ENCODE measurements at places on chromosomes 2 and 18.

DNA sequence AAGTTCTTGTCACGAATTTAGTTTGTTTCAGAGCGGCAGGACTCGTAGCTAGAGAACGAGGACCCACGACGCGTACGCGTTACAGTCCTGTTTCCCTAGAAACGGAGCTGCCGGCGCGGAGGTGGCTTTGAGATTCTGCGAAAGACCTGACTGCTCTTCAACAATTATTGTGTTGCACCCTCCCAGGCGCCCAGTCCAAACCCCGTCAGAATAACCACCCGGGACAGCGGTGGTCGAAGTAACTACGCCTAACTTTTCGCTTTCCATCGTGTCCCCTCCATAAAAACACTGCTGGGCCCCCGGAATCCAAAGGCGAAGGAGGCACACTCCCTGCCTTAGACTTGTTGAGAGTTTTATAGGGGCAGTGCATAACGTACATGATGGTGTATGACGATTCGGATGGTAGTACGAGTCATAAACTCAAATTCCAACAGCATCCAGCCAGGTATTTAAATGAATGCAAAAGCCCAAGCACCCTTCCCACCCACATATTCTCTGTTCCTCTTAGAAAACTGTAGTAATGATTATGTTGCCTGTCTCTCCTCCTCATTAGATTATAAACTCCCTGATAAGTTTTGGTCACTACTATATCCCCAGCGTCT, 651 bp upstream of the STAM2 start:
- no peak for DNase-seq

DNA sequence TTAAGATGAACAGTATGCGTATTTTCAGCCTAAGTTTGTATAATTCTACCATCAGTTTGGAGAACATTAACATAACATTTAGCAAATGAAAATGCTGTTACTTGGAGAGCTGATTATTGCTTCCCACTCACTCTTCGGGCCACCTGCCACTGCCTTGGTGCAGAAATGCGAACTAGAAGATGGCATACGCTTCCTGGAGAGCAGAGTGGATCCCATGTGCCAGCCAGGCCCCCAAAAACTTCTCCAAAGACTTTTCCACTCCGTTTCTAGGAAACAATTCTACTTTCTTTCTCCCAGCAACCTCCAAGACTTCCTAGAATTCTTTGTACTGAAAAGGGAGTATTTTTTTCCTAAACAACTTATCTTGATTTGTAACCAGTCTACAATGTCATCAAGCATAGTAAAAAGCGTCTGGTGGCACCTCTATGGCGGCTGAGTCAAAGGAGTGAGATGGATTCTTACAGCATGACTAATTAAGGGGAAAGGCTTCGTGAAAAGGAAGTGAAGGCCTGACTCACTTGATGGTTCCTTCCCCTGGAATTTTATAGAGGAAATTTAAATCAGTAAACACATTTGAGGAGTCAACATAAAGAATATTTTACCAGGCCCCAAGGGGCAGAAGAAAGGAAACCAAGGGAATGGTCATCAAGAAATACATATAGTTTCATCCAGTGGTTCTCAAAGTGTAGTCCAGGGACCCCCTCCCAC, 36.6 kb downstream of the FEZ2 start:
- peak; percentile 66 for DNase-seq

- no peak for DNase-seq
Observed at GRCh38 chr2:12199491-12200211, 453.2 kb downstream of the LPIN1 start.

- peak; percentile 42 for DNase-seq
Observed at GRCh38 chr2:79887747-79888374, 375.0 kb downstream of the CTNNA2 start.

- no peak for DNase-seq
Observed at GRCh38 chr2:190533968-190534309, 583 bp downstream of the NEMP2 start.

DNA sequence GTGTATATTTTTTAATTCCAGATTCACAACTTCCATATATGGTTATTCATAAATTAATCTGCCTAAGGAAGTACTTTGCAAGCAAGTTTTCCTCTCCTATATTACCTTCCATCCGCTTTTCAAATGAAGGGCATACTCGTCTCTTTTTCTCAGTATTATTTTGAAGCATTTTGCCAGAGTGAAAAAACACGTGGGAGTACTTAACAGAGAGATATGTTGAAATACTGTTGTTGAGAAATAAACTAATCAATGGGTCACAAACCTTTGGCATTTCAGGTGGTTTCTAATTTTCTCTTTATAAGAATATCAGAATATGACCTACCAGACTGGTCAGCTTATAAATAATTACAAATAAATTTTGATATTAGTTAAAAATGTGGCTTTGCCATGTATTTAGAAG, 67.6 kb downstream of the CCDC102B start:
- no peak for DNase-seq

GRCh38 chr2:174595891-174596397, 1.7 kb downstream of the WIPF1 start:
- DNase-seq = no peak

DNA sequence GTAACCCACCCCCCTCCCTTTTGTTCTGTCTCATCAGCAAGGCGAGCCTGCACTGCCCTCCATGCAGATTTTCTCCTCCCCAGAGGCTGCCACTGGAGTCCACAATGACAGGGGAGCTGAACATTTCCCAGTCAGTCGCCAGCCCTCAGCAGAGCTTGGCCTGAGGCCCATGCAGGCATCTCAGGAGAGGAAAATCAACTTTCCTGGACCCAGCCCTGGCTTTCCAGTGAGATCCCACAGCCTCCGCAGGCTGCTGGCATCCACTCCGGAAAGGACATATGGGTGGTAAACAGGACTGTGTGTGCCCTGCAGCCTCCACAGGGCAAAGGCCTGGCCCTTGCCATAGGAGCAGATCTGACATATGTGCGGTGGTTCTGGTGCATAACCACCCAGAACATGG, 253.8 kb downstream of the TNS1 start:
- no peak for DNase-seq

GRCh38 chr2:68217729-68218128, 34.6 kb downstream of the PPP3R1 start:
- DNase-seq = no peak

DNA sequence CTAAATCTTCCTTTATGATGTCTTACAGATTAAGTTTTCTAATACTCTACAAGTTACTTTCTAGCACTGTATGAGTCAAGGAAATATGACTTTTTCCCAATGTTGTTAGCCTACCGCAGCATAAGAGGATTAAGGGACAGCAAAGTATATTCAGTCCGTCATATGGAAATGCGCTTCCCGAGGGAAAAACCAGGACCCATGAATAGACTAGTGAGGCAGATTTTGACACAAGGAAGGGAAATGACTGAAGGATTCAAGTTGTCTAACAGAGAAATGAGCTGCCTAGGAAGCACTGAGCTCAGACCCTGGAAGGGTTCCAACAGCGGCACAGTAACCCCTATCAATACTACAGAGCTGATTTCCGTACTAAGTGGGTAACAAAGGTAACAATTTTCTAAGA, 12.0 kb downstream of the SEPTIN10 start:
- DNase-seq = no peak

GRCh38 chr2:237251986-237252385, 162.0 kb downstream of the COL6A3 start:
- no peak for DNase-seq

DNA sequence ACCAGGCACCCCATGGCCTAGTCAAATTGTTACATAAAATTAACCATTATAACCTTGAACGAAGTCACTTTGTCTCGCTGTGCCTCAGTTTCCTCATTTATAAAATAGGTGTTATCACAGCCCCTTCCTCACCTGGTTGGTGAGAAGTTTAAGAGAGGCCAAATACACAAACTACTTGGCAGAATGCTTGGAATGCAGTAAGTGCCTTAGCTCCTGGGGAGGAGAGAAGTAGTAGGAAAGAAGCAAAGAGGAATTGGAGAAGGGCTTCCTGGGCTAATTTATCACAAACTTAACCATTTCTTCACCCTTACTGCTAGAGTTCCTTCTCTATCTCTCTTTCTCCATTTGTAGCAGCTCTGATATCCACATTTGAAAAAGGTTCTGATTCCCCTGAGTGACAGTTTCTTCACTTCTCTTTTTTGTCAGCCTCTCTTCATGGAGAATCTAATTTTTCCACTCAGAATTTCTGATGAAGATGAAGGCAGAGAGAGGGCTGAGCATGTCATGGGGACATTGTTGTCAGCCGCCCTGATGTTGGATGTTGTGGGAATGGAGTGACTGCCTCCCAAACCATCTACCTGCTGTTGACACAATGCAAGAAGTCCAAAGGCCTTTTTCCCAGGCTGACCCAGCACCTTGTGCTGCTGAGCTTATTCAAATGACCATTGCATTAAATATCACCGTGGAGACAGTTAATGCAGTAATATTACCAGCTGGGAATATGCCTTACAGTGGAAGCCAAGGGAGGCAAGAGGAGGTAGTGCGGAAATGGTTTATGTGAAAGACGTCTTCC, 60.4 kb downstream of the BOD1L2 start:
- DNase-seq = no peak

- DNase-seq = no peak
Observed at GRCh38 chr2:222561817-222562645, 93.9 kb downstream of the FARSB start.

GRCh38 chr2:142495141-142495540, 364.3 kb upstream of the LRP1B start:
- no peak for DNase-seq

- no peak for DNase-seq
Observed at GRCh38 chr2:191629001-191629453, 48.9 kb upstream of the NABP1 start.

GRCh38 chr2:96083989-96084857, 32.1 kb downstream of the ADRA2B start:
- DNase-seq = no peak

DNA sequence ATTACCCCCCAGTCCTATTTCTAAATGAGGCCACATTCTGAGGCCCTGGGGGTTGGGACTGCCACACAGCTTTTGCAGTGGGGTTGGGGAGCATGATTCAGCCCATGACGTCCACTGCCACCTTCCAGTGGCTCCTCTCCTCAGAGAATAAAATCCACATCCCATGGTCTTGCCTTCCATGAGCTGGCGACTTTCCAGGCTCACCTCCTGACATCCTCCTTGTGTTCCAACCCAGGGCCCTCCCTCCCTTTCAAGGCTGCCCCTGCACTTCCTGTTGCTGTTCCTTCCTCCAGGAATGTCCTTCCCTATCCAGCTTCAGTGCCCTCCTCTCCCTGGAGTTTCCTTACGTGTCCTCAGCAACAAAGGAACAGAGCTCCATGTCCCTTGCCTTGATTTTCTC, 187.3 kb upstream of the ID2 start:
- DNase-seq = no peak
